ENCODE measurements at places on chromosomes 7 and 10. TPM values are rescaled to one million over a fixed set of nuclear protein-coding genes. Genes with fewer than 3 reads are reported as not detected.

- ATAC-seq: no peak
Observed at GRCh38 chr7:46178661-46179060, 257.6 kb upstream of the IGFBP3 start.

The HABP2 gene
- 0.20 TPM for total RNA-seq

GRCh38 chr7:75888464-75889222 lies 9.8 kb downstream of the RHBDD2 start:
- ATAC-seq: no peak

DNA sequence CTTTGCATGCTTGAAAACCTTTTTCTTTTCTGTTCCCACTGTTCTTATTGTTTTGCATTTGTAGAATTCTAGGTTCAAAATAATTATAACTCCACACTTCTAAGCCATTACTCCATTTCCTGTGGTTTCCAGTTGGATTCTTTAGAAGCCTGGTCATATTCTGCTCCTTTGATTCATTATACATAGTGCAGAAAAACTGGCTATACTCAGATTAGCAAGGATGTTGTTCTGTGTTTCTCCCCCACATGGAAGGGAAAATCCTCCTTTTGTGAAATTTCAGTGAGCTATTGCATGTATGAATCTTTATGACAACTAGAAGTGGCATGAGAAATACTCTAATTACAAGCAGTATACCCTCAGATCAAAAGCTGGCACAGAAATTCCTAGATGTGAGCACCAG lies 79.5 kb downstream of the SLC13A1 start:
- no peak for ATAC-seq

GRCh38 chr7:157768198-157768597 lies 431.4 kb downstream of the DNAJB6 start:
- peak; percentile 24 for ATAC-seq

The CDH23 gene
- total RNA-seq: 3.2 TPM

The CPA2 gene
- total RNA-seq: 1.1 TPM

The AIFM2 gene
- total RNA-seq: 9.6 TPM

DNA sequence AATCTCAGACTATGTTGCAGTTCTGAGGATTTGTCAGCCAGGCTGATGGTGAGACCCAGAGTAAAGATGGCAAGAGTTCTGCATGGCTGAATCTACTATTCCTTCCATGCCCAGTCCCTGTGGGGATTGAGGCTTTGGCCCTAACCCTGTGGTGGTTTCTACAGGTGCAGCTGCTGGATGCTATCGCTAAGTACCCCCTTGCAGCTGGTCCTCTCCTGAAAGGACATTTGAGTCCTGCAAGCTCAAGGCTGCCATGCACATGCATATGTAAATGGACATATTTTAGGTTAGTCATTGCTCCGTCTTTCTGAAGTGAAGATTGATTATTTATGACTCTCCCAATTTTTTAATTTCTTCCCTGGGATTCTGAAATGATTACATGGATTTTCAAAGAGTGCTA lies 1122.2 kb upstream of the CELF2 start:
- ATAC-seq: no peak

- no peak for ATAC-seq
Observed at GRCh38 chr10:49625411-49625810, 11.6 kb downstream of the CHAT start.

- peak; percentile 27 for ATAC-seq
Observed at GRCh38 chr7:13989126-13989948, at the start of gene ETV1. TSS of gene ETV1 (minus strand) at chr7:13989666. CDS start at chr7:13989052, 614 bp downstream.

GRCh38 chr7:116211913-116212596 lies 1.7 kb downstream of the TES start:
- no peak for ATAC-seq

- no peak for ATAC-seq
Observed at GRCh38 chr7:72919256-72919775, 5.6 kb upstream of the POM121 start.

- ATAC-seq: no peak
Observed at GRCh38 chr10:1454951-1455350, 282.4 kb downstream of the ADARB2 start.

DNA sequence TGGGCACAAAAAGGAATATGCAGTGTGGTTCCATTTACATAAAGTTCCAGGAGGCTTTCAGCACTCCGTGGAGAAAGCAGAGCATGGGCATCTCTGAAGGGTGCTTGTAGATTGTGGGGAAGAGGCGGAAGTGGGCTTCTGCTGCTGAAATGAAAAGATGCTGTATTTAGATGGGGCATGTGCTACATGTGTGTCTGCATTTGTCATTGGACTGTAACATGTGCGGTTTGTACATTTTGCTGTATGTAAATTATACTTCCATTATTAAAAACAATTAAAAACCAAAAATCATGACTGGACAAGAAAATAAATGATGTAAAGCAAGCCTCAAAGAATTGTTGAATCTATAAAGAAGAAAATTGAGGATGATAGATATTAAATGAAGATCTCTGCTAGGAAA lies 334.0 kb downstream of the WDR37 start:
- ATAC-seq: no peak

DNA sequence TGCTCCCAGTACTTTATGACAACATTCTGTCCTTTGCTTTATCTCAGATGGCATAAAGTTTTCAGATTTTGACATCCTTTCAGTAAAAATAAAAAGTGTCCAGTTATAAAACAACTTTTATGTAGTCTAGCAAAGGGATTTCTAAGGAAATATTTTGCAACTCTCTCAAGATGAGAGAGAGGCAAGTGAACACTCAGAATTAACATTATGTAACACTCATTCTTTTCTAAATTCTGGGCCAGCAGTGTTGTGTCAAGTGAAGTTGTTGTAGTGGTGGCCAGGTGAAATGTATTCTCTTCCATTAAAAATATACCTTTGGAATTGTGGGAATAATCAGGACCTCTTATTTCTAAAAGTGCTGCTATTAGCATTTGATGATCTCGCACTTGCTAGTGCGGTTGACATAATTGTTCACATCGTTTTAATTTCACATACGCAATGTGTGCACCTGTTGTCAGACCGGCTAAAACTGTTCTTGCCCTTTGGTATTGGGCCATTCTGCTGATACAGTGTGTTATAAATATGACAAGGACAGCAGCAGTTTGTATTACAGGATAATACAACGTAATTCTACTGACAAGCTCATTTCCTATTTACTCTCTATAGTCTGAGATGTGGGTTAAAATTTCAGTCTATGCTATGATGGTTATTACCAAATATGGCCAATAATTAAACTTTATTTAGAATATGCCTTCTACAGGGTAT lies 23.8 kb downstream of the CPED1 start:
- ATAC-seq: no peak

DNA sequence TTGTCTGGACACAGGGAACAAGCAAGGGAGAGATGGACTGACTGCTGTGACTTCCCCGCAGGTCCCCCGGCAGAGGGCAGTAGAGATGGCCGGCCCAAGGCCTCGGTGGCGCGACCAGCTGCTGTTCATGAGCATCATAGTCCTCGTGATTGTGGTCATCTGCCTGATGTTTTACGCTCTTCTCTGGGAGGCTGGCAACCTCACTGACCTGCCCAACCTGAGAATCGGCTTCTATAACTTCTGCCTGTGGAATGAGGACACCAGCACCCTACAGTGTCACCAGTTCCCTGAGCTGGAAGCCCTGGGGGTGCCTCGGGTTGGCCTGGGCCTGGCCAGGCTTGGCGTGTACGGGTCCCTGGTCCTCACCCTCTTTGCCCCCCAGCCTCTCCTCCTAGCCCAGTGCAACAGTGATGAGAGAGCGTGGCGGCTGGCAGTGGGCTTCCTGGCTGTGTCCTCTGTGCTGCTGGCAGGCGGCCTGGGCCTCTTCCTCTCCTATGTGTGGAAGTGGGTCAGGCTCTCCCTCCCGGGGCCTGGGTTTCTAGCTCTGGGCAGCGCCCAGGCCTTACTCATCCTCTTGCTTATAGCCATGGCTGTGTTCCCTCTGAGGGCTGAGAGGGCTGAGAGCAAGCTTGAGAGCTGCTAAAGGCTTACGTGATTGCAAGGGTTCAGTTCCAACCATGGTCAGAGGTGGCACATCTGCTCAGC lies 6.0 kb downstream of the CYREN start:
- ATAC-seq: no peak

- no peak for ATAC-seq
Observed at GRCh38 chr10:16381083-16381482, 55.7 kb upstream of the PTER start.

The RAPGEF5 gene
- 5.2 TPM for total RNA-seq

GRCh38 chr10:95168694-95169093 lies 25.3 kb upstream of the ACSM6 start:
- ATAC-seq: no peak

- no peak for ATAC-seq
Observed at GRCh38 chr7:156437021-156437614, 203.5 kb upstream of the RNF32 start.

DNA sequence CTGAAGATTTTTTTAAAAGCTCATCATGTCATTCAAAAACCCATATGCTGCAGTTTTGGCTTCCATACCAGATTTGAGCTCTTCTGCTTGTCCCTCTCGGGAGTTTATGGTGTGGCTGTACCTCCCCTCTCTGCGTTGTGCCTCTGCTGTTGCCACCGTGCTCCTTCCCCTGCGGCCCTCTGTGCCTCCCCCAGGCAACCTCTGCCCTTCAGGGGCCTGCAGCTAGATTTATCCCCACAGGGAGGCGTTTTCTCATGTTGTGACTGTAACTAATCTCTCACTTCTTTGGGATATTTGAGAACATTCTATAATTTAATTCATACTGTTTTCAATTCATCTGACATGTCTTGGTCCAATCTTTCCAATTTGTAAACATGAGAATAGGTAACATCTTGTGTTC lies 52.7 kb downstream of the TASOR2 start:
- no peak for ATAC-seq

DNA sequence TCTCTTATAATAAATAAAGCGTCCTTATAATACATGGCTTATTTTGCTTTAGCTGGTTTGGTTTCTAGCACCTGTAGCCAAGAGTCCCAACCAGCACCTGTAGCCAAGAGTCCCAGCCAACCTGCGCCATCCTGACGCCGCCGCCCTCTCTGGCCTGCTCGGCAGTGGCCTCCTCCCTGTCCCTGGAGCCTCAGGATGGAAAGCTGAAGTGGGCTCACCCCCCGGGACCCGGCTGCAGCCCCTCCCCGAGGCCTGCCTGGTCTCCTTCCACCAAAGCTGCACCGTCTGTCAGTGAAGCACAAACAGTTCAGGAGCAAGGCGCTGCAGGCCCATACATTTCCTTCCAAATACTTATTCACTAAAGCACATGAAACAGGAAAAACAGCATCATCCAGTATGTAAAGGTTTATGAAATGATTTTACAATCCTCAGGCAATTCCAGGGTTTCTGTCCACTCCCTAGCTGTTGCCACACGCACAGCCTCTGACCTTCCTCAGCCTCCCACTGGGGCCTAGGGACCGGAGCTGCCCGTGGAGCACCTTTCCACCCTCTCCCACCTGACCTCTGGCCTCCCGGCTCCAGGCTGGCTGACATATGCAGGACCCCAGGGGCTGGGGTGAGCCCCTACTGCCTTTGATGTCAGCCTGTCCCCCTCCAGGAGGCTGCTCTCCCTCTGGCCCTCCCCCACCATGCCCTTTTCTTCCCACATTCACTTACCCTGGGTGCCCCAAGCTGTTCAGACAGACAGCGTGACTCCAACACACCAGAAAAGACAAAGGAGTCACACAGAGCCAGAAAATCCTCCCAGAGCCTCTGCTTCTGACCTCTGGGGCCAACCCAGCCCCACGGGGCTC lies 149.6 kb upstream of the PPP2R2D start:
- ATAC-seq: peak; percentile 48

- no peak for ATAC-seq
Observed at GRCh38 chr10:22992075-22992474, 64.2 kb downstream of the ARMC3 start.

DNA sequence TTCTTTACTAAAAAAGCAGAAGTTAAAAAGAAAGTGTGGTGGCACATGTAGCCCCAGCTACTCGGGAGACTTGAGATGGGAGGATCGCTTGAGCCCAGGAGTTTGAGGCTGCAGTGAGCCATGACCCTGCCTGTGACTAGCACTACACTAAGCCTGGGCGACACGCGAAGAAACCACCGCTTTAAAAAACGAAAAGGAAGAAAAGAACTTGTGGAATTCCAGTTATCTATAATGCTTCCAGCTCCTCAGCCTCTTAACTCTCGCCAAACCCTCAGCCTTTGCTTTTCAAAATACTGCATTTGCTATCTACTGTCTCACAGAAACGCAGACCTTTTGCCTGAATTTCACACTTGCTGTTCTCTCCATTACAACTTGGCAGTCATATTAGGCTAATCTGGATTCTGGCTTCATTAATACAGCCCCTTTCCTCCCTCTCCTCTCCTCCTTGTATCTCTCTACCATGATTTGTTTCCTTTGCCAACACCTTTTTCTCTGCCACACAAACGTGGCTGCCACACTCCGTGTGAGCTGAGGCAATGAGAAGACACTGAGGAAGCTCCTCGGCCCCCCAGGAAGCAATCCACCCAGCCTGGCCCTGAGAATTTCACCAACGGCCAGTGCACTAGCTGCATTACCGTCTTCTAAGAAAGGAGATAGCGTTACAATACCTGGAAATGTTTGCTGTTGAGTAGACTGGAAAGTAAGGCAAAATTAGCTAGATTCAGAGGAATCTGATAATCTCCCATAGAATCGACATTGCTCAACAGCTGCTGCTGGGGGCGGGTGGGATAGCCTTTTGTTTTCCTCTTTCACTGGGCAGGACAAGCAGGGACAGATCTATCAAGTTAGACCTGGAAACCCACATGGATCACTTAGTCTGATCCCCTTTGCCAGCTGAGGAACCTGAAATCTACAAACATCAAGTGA lies 37.2 kb downstream of the CALML5 start:
- no peak for ATAC-seq

GRCh38 chr7:40234046-40234445 lies 99.2 kb downstream of the SUGCT start:
- no peak for ATAC-seq

The SPDYE6 gene
- 0.81 TPM for total RNA-seq

The ZNF775 gene
- total RNA-seq: 11.5 TPM

The PCGF6 gene
- total RNA-seq: 13.9 TPM

DNA sequence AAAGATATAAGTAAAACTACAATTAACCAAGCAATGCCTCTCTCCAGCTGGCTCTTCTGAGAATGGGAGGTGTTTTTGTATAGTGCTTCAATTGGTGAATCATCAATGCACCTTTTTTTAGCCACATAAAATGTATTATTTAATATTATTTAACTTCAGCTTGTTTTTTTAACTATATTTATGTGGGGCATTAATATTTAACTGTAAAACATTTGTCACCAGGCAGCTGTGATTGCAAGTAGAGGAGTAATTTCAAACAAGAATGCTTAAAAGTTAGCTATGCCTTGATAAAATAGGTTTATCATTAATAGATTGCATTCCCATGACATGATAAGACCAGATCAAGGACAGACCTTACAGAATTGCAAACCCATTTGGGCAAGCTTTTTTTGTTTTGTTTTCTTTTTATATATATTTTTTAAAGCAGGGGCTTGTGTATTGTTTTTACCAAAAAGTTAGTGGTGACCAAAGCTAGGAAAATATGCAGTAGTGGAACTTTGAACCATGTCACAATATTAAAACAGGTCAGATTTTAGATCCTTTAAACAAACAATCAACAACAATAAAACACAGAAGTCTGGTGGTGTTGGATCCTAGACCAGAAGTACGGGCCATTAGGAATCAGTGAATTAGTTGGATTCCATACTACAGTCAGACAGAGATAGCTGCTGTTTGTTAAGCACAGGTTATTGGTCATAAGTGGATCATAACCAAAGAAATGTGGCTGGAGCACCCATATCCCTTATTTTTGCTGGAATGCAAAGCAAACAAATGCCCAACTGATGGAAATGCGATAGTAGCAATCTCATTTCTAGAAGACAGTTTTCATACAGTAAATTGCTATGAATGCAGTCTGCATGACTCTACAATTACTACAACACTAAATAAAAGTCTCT lies 2.9 kb downstream of the CAV2 start:
- ATAC-seq: no peak

- ATAC-seq: no peak
Observed at GRCh38 chr10:84352251-84352842, 24.0 kb downstream of the CCSER2 start.

Measured in motor neuron (in vitro differentiated cells).